Posterior cingulate gyrus (tissue), 11 donors: ENCODE measurements at places on chromosomes 2 and 18.

GRCh38 chr2:75221862-75222261 lies 22.5 kb upstream of the TACR1 start:
- no peak for DNase-seq

DNA sequence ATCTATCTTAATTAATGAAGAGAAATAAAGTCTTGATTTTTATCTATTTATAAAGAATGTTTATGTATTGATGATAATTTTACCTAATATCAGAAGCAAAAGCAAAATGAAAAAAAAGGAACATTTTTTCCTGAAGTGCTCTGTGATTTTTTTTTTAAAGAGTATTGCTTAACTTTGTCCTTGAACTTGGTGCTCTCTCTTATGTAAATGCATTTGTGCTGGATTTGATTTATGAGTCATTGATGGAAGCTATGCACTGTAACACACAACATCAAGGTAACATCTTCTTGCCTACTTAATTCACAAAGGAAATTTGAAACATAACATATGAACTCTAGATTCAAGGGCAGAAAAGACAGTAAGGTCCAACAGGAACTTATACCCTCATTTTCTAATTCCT lies 312.9 kb upstream of the CDH19 start:
- DNase-seq, result no peak

- DNase-seq, result no peak
Observed at GRCh38 chr18:55585065-55585919, 2.7 kb downstream of the TCF4 start.

GRCh38 chr2:41038408-41038807 lies 586.5 kb upstream of the SLC8A1 start:
- DNase-seq, result no peak

- no peak for DNase-seq
Observed at GRCh38 chr2:216497382-216498069, 1.1 kb upstream of the RPL37A start.

DNA sequence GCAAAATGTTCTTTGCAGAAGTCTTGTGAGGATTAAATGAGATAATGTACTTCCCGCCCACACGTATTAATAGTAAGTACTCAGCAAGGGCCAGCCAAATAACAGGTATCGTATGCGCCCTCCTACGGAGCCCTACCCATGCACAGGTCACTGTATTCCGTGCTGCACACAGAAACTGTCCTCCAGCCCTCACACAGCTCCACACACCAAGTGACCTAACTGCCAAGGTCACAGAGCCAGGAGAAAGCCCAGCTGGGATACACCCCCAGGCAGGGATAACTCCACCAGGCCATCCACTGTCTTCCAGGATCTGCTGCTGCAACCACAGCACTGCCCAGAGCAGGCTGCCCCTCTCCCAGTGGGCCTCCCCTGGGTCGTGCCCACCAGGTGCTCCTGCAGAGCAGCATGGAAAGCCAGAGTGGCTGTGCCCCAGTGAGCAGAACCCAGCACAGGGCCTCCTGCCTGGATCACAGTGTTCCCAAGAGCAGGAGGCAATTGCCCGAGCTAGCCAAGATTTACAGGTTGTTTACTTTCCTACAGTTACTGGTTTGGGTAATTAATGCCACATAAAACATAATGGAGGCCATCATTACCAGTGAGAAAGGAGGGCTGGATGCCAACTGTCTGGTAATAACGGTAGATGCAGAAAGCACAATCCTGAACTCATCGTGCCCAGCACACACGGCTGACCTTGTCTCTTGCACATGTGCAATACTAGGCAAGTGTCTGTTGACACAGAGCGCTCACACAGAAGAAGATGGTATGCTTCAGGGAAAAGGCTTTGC lies 24.4 kb downstream of the TFCP2L1 start:
- DNase-seq, result no peak
